Stimulated activated CD4-positive, alpha-beta T cell treated with anti-CD3 and anti-CD28 coated beads, Interleukin-15, amount 100 ng/mL, for 24 hours (primary cell): ENCODE measurements at places on chromosomes 6 and 20.
A peak's percentile ranks its signal among the peaks of the same experiment; 100 is the strongest.

DNA sequence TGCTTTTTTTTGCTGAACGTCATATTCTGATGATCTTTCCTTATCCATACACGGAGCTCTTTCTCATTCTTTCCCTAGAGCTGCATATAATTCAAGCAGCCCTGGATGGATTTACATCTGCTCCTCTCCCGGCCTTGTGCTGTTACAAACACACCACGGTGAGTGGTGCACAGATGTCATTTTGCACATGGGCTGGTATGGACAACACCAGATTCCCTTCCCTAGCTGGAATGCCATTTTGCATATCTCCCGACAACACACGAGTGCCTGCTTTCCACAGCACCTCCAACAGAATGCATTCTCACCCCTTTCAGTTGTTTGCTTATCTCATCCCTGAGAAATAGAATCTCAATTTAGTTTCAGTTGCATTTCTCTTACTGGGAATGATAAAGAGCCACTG is 69.5 kb upstream of the AFDN start:
- DNase-seq = no peak

DNA sequence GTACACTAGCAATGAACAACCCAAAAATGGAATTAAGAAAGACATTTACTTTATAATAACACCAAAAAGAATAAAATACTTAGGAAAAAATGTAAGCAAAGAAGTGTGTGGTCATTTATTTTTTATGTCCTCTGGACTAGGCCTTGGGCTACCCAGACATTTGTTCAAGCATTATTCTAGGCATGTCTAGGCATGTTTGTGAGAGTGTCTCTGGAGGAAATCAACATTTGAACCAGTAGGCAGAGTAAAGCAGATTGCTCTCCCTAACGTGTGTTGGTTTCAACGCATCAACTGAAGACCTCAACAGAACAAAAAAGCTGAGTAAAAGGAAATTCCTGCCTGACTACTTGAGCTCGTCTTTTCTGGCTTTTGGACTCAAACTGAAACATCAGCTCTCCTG is 84.5 kb downstream of the ANKEF1 start:
- DNase-seq = no peak

- DNase-seq = no peak
Measured at GRCh38 chr6:150752409-150752808, 113.1 kb upstream of the MTHFD1L start.

GRCh38 chr6:18416341-18416679 is 29.2 kb downstream of the RNF144B start:
- DNase-seq = no peak

GRCh38 chr6:3137057-3137777 is 18.7 kb downstream of the BPHL start:
- DNase-seq = no peak

DNA sequence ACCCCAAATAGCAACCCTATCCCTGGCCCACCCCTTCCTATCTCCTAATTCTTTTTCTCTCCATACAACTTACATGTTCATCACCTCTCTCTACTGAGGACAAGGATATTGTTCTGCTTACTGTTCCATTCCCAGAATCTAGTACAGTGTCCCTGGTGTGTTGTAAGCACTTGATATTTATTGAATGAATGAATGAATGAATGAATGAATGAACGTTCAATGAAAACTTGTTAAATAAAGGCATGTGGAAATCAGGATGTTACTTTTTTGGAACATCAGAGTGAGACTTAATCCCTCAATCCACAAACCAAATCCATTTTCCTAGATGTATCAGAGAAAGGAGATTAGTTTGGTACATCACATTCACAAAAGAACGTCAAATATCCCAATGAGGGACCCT is 6.8 kb upstream of the JPH2 start:
- DNase-seq = no peak

DNA sequence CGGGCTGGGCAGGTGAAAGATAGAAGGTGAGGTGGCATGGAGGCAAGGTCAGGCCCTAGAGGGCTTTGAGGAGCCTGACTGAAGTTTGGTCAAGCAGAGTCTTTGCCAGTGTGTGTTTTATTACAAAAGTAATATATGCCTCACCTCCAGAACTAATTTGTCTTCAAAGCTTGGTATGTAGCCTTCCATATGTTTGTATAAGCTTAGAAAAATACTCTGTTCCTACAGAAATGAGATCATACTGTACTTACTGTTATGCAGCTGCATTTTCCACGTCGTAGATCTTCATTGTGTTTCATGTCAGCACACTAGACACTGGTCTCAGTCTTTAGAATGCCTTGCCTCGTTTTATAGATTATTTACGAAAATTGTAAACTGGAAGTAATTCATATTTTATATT is 61.8 kb downstream of the ANKS1A start:
- DNase-seq = no peak

- DNase-seq = no peak
Measured at GRCh38 chr6:10579803-10580202, 58.7 kb downstream of the GCNT2 start.

GRCh38 chr20:22525069-22525820 is 59.1 kb downstream of the FOXA2 start:
- no peak for DNase-seq

DNA sequence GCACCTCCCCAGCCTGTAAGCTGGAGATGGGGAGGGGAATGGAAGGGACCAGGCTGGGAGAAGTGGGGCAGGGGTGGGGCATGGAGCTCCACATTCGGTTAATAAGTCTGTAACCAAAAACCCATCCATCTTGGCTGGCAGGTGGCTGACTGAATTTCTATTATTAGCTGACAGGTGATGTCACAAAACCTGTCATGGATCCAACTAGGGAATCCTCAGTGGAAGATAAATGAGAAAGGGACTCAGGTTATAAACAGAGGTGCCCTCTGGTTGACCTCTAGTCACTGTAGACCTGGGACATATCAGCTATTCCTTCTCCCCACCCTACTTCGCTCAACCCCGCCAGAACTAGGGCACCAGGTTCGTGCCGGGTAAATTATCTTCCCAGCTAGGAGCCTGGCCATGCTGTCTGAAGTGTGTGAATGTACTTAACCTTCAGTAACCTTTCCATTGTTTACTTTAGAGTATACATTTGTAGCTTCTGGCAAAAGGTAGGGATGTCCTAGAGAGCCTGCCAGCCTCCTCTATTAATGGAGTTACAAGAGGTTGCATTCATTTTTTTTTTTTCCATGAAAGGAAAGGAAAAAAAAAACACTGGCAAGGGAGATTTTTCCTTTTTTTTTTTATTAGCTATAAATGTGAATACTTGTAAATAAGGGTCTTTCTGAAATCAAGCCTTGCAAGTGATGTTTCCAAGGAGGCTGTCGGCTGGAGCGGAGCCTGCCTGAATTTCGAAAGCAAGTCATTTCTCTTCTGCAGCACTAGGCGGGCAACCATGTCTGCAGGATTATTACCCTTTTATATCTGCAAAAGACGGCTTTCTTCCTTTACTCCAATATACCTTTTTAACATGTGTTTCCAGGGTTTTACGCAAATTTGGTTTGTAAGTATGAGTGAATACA is 135.9 kb downstream of the TMEM242 start:
- DNase-seq = no peak

DNA sequence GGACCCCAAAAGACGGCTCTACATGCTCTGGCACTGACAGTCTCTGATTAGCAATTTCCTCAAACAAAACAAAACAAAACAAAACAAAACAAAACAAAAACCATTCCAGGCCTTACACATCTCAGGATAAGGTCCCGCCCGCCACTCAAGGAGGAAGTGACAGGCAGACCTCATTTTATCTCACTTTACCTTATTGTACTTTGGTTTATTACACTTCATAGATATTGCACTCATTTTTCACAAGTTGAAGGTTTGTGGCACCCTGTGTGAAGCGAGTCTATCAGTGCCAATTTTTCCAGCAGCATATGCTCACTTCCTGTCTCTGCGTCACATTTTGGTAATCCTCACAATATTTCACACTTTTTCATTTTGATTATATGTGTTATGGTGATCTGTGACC is 15.2 kb downstream of the ZBP1 start:
- no peak for DNase-seq

DNA sequence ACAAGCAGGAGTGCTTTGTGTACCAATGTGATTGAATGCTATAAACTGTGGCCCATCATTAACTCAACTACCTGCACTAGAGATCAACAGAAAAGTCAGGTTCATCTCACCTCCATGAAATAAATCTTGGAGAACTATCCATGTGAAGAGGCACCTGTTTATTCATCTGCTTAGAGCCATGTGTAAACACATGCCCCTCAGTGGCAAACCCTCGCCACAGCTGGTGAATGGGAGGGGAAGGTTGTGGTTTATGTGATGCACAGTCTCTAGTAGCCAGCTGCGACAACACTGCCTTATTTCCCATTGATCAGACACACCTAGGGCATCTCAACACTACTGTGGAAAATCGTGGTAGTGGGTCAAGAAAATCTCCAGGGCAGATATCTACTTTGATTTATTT is 640.2 kb downstream of the PTPRT start:
- DNase-seq = no peak

DNA sequence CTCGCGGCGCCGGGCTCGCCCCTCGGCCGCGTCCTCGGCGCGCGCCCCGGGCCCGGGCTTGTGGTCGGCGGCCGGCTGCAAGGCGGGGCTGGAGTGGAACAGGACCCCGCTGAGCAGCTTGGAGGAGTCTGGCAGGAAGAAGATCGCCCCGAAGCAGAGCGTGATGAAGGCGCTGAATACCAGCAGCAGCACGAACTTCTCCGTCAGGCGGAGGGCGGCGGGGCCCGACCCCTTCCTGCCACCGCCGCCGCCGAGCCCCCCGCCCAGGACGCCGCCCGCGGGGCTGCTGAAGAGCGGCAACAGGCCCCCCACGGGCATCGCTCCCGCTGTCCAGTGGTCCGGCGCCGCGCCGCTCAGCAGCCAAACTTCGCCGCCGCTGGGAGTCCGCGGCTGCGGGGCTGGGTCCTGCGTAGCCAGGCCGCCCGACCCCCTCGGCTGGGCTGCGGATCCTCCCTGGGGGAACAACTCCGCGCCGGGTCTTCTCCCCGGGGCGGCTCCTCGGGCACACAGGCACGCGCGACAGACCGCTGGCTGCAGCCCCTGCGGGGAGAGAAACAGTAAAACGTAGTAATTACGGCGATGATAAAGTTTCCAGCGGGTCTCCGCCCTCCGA is 707 bp downstream of the MAN1A1 start:
- DNase-seq = peak; percentile 51
